ENCODE measurements at places on chromosomes 2 and 18.

DNA sequence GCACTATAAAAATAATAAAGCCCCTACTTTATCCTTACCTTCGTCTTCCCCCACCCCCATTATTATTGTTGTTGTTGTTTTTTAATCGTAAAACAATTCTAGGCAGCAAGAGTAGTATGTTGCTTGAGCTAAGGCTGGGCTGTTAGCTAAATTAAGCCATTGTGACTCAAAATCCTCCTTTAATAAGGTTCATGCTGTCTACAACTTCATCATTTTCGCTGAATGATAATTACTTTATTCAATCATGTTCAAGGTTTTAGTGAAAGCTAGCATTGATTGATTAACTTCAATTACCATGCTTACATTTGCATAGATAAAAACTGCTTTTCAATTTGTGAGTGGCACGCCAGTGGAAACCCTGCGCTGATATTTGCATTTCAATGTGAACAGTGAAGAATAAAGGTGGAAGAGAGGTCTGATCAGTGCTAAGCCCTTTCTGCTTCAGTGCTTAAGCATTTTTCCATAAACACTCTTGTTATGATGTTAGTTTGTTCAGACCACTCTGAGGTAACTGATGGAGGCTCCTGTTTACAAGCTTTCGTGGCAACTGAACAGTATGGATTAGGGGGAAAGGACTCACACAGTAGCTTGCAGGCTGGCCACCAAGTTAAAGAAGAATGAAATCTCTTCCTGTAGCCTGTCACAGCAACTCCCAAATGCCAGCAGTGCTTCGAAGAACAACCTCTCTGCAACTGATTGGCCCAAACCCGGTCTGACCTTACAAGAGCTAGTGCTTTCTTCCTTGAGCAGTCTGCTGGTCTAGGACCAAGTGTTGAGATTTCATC, 156.8 kb downstream of the GPD2 start:
- DNase-seq: no peak

GRCh38 chr2:33214436-33214835, 262.0 kb upstream of the RASGRP3 start:
- no peak for DNase-seq

GRCh38 chr2:173943738-173944137, 21.4 kb downstream of the SP3 start:
- no peak for DNase-seq

DNA sequence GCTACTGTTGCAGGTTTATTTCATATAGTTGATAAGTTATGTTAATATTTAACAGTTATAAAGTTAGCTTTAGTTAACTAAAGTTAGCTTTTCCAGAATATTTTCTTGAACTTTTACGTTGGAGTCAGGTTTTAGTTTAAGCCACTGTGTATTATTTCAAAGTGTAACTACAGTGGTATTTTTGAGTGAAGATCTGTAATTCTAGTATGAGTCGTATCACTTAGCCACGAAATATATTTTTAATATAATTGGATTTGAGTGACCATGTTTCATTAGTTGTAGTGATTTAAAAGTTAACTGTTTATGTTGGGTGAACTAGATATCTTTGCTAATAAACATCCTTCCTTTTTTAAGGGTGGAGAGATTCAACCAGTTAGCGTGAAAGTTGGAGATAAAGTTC, 2.5 kb downstream of the HSPE1 start:
- DNase-seq: no peak

- DNase-seq: peak; percentile 47
These were observed 2.1 kb upstream of the CXCR1 start for GRCh38 chr2:218168635-218169462.

DNA sequence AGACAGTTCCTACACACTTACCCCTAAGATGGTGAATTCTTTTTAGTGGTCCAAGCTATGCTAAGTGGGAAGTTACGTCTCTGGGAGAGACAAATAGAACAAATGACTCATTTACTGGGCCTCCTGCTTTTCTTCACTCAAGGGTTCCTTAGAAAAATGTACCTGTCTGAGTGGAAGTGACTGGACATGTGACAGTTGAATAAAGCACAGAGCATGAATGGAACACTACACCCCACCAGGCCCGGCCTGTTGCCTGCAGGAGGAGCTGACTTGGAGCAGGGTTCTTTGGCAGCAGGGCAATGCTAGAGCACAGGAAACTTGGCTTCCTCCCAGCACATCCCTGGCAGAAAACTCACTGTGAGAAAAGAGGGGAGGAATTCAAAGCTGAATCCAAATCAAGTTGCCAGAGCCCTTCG, 451.0 kb upstream of the SETBP1 start:
- no peak for DNase-seq

GRCh38 chr18:58865701-58866065, 1.0 kb downstream of the ZNF532 start:
- DNase-seq: no peak

DNA sequence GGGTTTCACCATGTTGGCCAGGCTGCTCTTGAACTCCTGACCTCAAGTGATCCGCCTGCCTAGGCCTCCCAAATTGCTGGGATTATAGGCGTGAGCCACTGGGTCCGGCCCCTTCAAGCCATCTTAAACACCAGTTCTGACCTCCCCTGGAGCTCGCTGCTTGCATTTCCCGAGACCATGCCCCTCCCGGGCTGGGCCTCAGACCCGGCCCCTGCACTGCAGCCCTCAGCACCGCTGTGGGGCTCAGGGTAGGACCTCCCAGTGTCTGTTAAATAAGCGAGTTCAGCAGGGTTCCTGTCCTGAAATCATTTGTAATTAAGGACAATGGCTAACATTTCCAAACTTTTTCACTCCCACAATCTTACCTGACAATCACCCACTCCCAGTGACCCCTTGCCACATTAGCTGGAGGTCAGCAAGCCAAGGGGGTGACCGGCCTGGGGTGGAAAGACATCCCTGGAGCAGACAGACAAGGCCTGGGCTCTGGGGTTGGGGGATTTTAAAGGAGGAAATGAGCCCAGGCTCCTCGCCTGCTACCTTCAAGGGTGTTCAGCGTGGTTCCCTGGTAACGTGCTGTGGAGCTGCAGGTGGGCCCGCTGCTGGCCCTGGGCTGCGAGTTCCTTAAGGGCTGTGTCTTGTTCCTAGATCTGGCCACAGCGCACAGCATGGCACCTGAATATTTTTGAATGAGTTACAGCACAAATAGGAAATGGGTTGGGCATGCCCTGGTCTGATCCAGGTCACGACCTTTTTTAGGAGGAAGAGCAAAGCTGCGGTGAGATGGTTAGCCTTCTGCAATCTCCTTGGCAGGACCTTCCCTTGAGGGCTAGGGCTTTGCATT, 15.1 kb downstream of the CYS1 start:
- no peak for DNase-seq

DNA sequence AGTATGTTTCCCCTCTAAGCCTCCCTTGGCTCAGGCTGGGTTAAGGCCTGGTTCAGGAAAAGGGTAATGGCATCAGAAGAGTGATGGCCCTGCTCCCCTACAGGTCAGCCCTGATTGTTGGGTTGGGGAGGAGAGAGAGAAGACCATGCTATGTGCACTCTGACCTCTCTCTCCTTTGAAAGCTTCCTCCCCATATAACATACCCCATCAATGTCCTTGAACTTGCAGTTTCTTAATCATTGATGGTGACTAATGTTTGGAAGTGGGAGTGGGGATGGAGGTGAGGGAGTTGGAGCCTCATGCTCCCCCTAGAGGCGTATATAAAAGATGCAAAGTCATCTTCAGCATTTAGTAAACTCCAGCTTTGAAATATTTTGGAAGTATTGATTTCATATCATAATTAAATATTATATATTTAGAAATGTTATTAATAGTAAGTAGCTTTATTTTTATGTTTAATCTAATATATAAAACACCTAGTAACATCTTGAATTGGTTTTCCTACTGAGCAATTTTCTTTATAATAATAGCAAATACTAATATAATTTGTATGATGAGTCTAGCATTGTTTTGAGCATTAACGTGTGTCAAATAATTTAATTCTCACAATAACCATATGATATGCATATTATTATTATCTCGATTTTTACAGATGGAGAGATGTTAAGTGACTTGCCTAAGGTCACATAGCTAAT, 8.8 kb downstream of the PLCL1 start:
- DNase-seq: no peak

DNA sequence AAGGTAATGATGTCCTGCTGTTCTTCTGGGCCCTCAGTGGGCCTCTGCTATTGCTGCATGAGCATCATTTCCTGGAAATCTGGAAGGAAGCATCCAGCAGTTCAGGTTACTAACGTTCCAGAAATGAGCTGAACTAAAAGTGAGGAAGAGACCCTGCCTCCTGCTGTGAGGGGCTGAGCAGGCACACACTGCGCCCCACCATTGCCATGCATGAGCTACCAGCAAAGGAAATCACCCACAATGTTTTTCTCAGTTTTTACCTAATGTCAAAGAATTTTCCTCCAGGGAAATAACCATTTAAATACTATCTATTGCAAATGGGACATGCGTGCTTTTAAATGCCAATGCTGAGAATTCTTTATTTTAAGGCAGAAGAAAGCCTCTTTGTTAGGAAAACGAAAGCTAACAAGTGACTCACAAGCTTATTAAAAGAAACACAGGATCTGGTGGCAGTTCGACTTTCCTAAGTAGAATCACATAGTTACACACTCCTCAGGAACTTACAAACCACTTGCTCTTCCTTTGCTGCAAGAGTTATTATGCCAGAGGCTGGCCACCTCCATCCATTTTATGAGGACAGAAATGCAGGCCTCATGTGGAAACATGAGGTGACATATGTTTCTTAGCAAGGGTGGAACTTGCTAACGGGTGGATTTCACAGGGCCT, 152.6 kb upstream of the TTC39C start:
- no peak for DNase-seq

GRCh38 chr2:45458909-45459563, 152.0 kb downstream of the SRBD1 start:
- DNase-seq: no peak

- DNase-seq: no peak
These were observed 13.9 kb upstream of the GYPC start for GRCh38 chr2:126642031-126642430.

GRCh38 chr2:216549926-216550690, 51.5 kb downstream of the RPL37A start:
- DNase-seq: no peak

DNA sequence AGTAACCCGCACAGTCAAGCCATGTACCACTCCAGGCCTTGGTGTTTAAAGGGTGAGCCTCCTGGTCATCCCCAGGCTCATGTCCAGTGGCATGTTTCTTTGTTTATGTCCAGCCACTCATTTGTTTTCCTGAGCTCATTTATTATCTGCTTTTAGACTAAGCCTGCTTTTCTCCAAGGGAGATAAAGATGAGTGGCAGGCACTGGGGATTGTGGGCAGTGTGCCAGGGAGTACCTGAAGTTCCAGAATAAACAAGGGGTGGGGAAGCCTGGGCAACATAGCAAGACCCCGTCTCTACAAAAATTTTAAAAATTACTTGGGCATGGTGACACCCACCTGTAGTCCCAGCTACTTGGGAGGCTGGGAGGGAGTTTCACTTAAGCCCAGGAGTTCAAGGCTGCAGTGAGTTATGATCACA, 1.9 kb downstream of the ANXA4 start:
- DNase-seq: no peak

DNA sequence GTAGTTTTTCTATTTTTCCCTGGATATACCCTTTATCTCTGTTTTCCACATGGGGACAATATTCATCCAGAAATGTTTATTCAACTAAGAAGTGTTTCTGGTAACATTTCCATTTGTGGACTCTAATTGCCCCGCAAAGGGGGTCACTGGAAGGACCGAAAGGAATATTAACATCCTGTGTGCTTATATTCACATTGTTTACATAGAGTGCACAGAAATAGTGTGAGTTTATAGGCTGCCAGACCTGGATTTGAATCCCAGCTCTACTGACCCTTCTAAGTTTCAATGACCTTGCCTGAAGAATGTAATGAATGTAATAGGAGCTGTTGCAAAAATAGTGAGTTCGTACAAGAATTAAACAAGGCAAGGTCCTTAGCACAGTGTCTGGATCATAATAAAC, 152.9 kb upstream of the NCKAP5 start:
- no peak for DNase-seq

GRCh38 chr2:205665791-205666190, 16.5 kb upstream of the NRP2 start:
- DNase-seq: no peak

- DNase-seq: no peak
These were observed 405.7 kb upstream of the ZNF804A start for GRCh38 chr2:184192649-184193048.

GRCh38 chr2:142907653-142908052, 30.2 kb downstream of the KYNU start:
- no peak for DNase-seq

DNA sequence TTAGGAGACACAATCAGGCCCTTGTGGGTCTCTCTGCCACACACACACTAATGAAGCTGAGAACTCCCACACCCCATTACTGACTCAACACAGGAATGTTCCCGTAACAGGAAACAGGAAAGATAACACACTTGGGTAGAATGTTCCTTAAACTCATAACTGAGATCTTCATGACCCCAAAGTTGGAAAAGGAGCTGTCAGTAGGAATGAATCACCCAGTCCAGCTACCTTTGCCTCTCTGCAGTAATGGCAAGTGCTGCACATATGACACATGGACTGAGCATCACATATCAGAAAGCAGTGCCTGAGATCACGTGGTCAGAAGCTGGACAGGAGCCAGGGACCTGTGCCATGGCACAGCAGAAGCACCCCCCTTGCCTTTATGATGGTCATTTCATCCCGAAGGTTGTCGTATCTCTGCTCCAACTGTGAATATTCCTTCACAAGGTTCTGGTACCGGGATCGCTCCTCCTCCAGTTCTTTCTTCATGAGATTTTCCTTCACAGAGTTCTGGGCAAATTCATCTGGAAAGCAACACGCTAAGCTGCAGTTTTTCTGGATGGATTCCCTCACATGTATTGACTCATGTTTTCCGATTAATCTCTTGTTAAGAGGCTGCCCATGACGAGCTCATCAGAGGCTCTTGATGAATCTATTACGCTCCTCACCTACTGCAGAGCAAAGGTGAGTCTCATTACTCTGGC, 65.4 kb upstream of the ACAA2 start:
- no peak for DNase-seq

- DNase-seq: no peak
These were observed 65.9 kb upstream of the TMEM200C start for GRCh38 chr18:5961097-5961827.

DNA sequence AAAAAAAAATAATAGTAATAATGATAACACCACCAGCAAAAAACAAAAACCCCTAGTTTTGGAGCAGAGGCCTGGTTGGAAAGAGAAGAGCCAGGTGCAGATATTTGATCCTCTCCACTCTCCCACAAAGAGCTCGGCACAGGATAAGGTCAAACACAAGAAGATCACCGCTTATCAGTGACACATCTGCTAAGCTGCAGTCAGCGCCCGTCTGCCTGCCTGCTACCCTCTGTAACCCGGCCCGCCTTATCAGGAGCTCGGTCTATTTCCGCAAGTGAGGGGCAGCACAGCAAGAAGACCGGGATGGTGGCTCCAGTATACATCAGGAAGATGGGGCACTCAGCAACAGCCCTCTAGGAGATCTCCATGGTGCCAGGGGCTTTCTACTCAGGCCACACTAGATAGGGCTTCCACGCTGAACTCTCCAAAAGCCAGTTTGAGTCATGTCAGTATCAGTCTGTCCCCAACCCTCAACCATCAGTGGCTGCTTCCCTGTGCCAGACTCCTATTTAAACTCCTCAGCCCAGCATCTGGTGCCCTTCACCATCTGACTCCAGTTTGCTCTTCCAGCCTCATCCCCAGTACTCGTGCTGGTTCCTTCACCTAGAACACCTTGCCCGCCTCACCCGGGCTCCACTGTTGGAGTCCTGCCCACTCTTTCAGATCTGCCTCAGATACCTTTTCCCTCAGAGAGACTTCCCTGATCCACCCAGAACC, 67.3 kb upstream of the PPP1CB start:
- DNase-seq: no peak

- no peak for DNase-seq
These were observed 36.2 kb downstream of the GCC2 start for GRCh38 chr2:108485253-108485652.
